Articular chondrocyte of knee joint (primary cell): ENCODE measurements at places on chromosomes 7 and 10. TPM values are rescaled to one million over a fixed set of nuclear protein-coding genes. Genes with fewer than 3 reads are reported as not detected.

The HTR7 gene
- under 0.01 and 0.11 TPM in 2 replicates for total RNA-seq

The BTBD16 gene
- not detected in 2 replicates for total RNA-seq

The COL17A1 gene
- total RNA-seq, result 0.13 and 0.76 TPM in 2 replicates

The ZWINT gene
- total RNA-seq, result 12.8 and 14.7 TPM in 2 replicates

The TCAF2 gene
- 7.0 and 8.2 TPM in 2 replicates for total RNA-seq

The NODAL gene
- not detected in 2 replicates for total RNA-seq

The MSMB gene
- total RNA-seq, result not detected in 2 replicates

The ZNF37A gene
- total RNA-seq, result 17.4 and 22.5 TPM in 2 replicates

The ITPRID1 gene
- total RNA-seq, result not detected in 2 replicates

The GJC3 gene
- not detected in 2 replicates for total RNA-seq

The CDC14C gene
- 0.22 TPM in 1 of 2 replicates, not detected in the other for total RNA-seq

The CLDN15 gene
- 1.7 and 2.0 TPM in 2 replicates for total RNA-seq

The GNB2 gene
- total RNA-seq, result 63.1 and 82.8 TPM in 2 replicates

The CPVL gene
- total RNA-seq, result 0.26 and 0.54 TPM in 2 replicates

The ABCB8 gene
- 28.1 and 30.3 TPM in 2 replicates for total RNA-seq

The PROSER2 gene
- 8.1 and 8.4 TPM in 2 replicates for total RNA-seq

The SLC25A28 gene
- total RNA-seq, result 24.3 and 24.5 TPM in 2 replicates

The RELN gene
- under 0.01 TPM in 2 replicates for total RNA-seq

The TFR2 gene
- 0.65 TPM in 2 replicates for total RNA-seq

The LRRC18 gene
- total RNA-seq, result not detected in 2 replicates

The ATG9B gene
- 0.32 TPM in 1 of 2 replicates, not detected in the other for total RNA-seq
